Cortex of kidney (tissue), 1 donor: ENCODE measurements at places on chromosomes 4 and X.

- DNase-seq, result no peak
Measured at GRCh38 chrX:19361701-19362100, 18.0 kb downstream of the PDHA1 start.

GRCh38 chrX:68835104-68835442, 6.3 kb downstream of the EFNB1 start:
- no peak for DNase-seq

GRCh38 chrX:130091980-130092522, 18.2 kb downstream of the ELF4 start:
- DNase-seq, result no peak

DNA sequence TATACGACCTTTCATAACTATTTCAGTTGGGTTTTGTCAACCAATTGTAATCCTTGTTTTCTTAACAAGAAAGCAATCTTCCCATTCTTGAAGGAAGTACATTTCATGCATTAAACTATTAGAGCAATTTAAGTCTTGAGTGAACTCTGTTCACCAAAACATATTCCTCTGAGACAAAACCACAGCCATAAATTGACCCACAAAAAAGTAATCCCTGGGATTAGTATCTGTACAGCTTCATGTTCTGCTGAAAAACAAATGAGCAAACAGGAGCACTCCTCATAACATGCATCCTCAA, 207.0 kb upstream of the PDE5A start:
- DNase-seq, result no peak

DNA sequence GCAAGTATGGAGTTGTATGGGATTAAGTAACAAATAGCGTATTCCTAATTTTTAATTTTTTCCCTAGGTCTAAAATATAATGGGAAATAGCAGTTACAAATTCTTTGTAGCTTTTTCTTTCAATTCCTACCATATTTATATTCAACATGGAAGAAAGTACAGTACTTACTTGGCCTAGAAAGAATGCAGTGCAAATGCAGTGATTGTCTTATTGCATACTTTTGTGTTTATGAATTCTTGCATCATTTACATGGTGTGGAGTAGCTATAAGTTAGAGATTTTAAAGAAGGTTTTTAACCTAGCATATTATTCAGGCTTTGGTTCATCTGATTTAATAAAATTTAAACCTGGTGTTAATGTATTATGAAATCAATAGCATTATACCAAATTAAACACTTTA, 263.3 kb downstream of the BMPR1B start:
- DNase-seq, result no peak

GRCh38 chr4:32748498-32748897, 2028.3 kb downstream of the PCDH7 start:
- no peak for DNase-seq

- no peak for DNase-seq
Measured at GRCh38 chr4:183763990-183764754, 105.1 kb downstream of the TRAPPC11 start.
